ENCODE measurements at places on chromosomes 1 and 21.

DNA sequence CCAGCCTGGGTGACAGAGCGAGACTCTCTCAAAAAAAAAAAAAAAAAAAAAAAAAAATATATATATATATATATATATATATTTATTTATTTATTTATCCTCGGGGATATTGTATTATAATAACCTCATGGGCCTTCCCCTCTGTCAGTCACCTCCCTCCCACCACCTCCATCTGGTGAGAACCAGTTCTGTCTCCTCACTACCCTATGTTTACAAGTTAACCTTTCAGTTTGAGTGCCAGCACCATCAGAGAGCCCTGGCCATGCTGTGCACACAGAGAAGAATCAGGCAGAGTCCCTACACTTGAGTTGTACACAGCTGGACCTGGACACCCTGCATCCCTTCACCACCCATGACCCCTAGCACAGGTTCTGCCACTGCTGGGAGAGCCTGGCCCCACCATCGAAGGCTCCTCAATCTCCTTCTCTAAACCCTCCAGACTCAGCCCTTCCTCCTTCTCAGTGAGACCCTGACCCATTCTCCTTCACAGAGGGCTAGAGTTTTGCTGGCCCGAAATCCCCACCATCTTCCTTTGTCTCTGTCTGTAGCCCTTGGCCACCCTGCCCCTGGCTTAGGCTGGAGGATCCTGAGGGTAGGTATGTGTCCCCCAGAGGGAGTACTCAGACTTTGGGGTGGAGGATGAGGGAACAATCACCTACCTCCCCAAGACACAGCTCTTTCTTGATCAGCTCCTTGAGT, 1.2 kb downstream of the S100A5 start:
- DNase-seq, result no peak

- peak; percentile 28 for DNase-seq
Observed at GRCh38 chr21:32611471-32611997, 643 bp downstream of the CFAP298 start.

- peak; percentile 67 for DNase-seq
Observed at GRCh38 chr1:87331365-87332241, 2.9 kb downstream of the LMO4 start.

GRCh38 chr1:35598895-35599294, 25.8 kb downstream of the TFAP2E start:
- DNase-seq, result peak; percentile 23

- DNase-seq, result no peak
Observed at GRCh38 chr1:16989676-16990391, 9.4 kb upstream of the MFAP2 start.

GRCh38 chr1:70517444-70517843, 106.4 kb downstream of the CTH start:
- DNase-seq, result no peak

DNA sequence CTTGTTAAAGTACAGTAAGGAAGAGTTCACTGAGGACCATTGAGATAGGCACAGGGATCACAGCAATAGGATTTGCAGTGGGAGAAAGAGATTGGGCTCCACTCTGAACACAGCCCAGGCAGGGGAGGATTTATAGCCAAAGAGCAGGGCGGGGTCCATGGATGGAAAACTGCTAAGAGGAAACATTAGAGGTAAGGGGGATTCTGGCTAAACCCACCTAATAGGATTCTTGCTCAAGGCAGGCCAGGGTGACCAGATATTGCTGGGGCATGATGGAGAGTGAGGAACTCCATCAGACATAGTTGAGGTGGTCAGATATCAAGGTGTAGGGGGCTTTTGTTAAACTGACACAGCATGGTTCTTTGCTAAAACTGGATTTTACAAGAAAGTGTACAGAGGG, 372.8 kb downstream of the NPHP4 start:
- DNase-seq, result no peak

DNA sequence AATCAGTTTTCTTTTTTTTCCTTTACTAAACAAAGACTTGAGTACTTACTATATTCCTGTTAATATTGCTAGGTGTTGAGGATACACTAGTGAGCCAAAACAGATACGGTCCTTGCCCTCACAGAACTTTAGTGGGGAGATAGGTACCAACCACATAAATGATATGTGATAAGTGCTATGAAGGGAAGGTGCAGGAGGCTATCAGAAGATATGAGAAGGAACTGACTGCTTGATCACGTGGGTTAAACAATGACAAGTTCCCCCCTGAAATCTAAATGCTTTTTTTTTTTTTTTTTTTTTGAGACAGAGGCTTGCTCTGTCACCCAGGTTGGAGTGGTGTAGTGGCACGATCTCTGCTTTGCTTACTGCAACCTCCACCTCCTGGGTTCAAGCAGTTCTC, 25.0 kb downstream of the RBM15 start:
- DNase-seq, result no peak

GRCh38 chr1:183178545-183178944, 7.5 kb upstream of the LAMC2 start:
- DNase-seq, result no peak

- DNase-seq, result peak; percentile 49
Observed at GRCh38 chr1:171909711-171910110, 68.4 kb downstream of the DNM3 start.

GRCh38 chr1:203690730-203691129, 64.1 kb downstream of the ATP2B4 start:
- no peak for DNase-seq

Measured in NCI-H146 (cell line).